ENCODE measurements at places on chromosomes 6 and 20.

DNA sequence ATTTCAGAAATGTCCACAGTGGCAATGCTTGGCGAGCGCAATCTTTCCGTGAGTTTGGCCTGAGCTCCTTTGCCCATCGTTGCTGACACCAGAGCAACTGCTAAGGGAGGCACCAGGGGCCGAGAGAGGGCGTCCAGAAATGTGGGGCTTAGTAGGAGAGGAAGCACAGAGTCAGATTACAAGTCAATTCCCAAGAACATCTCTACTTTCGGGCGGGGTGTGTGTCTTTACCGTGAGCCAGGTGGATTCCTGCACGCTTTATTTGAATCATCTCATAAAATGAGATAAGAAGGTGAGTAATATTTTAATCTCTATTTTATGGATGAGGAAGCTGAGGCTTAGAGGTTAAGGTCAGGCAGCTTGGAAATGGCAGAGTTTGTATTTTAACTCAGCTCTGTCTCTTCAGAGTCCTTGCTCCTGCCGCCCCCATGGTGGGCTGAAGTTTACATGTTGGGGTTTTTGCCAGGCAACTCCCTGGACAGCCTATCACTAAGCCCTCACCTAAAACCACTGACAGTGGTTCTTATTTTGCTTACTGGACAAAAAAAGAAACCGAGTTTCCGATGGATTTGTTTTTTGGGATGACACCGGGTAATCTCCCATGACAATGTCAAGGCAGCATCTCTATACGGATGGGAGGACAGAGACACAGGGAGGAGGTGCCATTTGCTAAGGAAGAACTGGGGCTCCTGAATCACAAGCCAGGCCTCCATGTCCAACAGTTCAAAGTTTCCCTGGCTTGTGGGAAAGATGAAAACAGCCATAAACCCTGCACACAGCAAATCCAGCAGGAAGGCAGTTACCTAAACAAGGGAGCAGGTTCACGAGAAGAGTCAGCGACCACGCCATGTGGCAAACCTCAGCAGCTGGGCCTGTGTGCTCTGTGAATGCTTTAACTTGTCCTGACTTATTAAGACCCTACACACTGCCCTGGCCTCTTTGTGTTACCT lies 112.6 kb upstream of the SLC24A3 start:
- no peak for DNase-seq

- no peak for DNase-seq
These were observed 21.3 kb upstream of the TLDC2 start for GRCh38 chr20:36854348-36855240.

DNA sequence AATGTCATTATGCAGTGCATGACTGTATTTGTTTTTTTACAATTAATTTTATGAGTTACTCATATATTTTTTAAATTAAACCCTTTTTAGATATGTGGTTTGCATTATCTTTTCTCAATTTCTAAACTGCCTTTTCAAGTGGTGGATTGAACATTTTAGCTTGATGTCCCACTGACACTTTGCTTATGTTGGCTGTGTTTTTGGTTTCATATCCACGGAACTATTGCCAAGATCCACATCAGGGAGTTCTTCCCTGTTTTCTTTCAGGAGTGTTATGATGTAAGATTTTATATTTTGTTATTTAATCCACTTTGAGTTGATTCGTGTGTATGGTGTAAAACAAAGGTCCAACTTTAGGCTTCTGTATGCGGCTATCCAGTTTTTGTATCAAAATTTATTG lies 1144.9 kb upstream of the EYS start:
- no peak for DNase-seq

DNA sequence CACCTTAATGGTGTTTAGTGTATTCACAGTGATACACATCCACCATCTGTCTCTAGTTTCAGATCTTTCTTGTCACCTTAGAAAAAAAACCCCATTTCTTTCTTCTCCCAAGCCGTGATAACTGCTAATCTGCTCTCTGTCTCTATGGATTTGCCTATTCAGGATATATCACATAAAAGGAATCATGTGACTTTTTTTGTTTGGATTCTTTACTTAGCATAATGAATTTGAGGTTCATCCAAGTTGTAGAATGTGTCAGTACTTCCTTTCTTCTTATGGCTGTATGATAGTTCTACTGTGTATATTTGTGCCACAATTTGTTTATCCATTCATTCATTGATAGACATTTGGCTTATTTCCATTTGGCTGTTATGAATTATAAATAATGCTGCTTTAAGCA lies 57.1 kb downstream of the ITCH start:
- no peak for DNase-seq

GRCh38 chr20:23251779-23252178 lies 98.8 kb upstream of the NXT1 start:
- no peak for DNase-seq

DNA sequence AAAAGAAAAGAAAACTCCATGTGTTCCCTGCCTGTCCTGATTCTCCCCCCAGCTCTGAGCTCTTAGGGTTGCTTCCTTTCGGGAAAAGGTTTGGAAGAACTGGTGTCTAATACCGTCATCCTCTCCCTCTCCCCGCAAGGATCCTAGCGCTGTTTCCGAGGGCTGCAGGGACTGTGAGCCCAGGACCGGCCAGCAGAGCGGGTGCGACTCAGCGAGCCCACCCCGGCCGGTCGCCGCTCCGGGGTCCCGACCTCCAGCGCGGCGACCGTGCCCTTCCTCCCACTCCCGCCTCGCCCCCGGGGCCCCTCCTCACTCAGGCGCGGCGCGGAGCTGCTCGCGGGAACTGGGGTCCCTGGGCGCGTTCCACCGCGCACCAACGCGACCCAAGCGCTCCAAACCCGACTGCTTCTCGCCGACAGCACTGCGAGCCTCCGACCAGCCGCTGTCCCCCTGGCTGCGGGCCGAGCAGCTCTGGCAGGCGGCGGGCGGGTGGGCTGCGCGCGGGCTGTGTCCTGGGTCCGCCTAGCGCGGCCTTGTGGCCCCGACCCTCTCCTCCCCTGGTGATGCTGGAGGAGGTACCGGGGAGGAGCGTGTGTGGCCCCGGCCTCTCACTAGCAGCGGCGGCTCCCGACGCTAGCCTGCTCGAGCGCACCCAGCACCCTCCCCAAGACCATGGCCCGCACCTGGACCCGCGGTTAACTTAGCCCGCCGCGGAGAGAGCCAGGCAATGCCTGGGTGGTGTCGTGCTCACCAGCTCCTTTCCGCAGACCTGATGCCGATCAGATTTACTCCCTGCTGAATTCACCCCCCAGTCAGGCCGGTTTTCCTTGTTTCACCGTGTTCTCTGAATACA lies at the start of gene PLA2G7:
PLA2G7 (minus strand) TSS at position 509 of the 853 bp plus-strand sequence. CDS start 12,484 bp downstream, outside the sequence.
- no peak for DNase-seq

- DNase-seq = no peak
These were observed 155.2 kb upstream of the RIN2 start for GRCh38 chr20:19602675-19603375.

GRCh38 chr6:117655380-117655779 lies 19.9 kb upstream of the NUS1 start:
- no peak for DNase-seq

- DNase-seq = no peak
These were observed 154.3 kb downstream of the VEGFA start for GRCh38 chr6:43924222-43924702.

- no peak for DNase-seq
These were observed 54.0 kb upstream of the CCN2 start for GRCh38 chr6:132005178-132005577.

DNA sequence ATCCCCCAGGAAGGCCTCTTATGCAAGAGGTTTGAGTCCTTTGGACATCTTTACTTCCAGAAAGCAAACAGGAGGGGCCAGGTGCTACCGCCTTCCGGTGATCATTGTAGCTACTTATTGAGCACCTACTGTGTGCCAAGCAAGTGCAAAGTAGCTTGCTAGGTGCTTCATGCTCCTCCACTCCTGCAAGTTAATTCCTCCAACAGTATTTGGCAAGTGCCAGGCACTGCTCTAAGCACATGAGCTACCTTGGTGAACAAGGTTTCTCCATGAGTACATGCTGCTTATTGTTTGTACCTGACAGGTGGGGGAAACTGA lies 2.3 kb downstream of the CPNE5 start:
- DNase-seq = no peak

GRCh38 chr20:43710370-43711044 lies 16.3 kb downstream of the GTSF1L start:
- no peak for DNase-seq

- DNase-seq = no peak
These were observed 15.6 kb downstream of the LRRN4 start for GRCh38 chr20:6038256-6038655.

- no peak for DNase-seq
These were observed 41.9 kb upstream of the CTNNBL1 start for GRCh38 chr20:37651932-37652331.

DNA sequence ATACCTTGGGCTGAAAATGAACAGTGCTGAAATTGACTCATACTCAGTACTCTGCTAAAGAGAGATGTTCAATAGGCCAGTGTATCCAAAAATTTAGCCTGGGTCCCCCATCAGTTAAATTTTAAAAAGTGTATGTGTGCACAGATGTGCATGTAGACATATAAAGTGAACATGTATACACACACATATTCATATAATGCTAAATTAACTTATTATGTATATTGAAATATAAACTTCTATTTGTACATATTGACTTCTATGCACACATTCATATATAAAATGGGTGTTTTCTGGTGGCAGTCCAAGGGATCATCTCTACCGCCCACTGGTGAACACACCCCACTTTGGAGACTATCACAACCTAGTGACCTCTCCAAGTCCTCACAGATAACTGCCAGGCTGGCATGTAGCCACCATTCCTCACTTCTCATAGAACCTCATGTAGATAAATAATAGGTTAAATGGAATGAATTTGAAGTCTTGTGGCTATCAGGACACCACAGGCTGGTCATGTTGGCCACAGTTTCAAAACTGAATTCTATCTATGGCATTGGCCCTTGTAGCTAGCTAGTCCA lies 8.8 kb downstream of the SLC22A16 start:
- no peak for DNase-seq

GRCh38 chr6:44967481-44967880 lies 360.6 kb upstream of the RUNX2 start:
- DNase-seq = no peak

All from stimulated activated naive CD4-positive, alpha-beta T cell (primary cell).